ENCODE measurements at places on chromosomes 12 and 14.

DNA sequence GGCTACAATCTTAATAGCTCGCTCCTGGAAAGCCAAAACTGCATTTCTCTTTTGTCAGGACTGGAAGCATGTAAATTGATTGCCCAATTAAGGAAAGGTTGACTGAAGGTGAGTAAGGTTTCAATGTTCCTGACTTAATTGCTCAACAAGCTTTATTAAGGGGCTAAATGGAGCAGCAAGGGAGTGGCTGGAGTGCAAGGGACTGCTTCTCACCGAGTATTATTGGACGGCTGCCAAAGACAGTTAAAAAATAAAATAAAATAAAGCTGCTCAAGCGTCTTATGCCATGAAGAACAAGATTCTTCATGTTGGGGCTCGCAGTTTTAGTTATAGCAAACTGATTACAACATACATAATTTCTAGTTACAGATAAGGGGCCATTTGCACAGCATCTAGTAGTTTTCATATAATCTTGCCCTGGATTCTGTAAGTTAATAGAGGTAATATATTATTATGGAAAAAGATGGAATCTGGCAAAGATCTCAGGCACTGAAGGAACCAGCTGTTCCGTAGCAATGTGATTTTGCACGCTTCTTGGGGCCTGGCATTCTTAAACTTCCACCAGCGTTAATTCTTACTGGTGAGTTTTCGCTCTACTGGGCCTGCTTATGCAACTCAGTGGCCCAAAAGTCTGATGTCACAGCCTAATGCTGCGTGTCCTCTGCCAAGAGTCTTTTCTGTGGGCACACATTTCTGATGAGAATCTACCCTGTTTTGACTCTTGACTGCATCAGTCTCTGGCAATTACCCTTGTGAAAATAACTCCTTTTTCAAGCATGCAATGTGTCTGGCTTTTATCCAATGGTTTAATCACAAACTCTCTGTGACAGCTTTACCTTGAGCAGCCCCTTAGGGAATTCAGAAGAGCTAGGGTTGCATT is 108.5 kb downstream of the SLC38A1 start:
- DNase-seq, result no peak

DNA sequence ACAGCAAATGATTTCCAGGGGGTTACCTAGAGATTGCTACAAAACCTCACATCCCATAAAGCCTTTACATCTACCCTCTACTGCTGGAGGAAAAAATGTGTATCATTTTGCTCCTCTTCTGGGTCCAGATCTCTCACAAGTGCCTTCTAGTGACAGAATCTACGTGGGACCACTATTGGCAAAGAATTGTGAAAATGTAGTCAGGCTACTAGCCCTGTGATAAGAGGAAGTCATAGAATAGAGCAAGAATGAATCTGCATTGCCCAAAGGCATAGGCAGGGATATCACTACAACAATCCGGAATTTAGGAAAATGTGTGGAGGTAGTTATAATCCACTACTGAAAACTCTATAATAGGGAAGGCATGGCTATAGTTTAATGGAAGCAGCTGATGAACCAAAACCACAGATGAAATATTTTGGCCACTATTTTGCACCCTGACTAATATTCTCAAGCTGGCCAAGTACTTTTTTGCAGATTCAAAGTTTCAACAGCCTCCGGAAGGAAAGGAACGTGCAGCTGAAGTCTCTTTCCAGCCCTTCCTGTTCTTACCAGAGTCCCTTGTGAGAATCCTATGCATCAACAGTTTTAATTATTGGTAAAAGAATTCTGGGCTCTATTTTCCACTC is 176.8 kb downstream of the PHLDA1 start:
- no peak for DNase-seq

DNA sequence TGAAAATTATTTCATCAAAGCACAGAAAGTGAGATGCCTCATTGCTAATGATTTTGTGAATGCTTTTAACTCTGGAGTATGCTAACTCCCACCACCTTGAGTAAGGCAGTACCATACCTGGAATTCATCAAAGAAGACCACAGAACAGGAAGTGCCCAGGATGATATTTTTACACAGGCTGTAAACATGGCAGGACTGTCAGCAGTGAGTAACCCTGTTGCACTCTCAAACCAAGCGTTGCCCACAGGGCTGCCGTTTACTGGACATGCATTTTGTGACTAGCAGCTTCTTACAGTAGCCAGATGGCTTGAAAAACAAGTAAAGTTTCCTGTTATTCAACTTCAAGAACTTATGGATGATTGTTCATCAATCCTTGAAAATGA is 42.4 kb downstream of the RALGAPA1 start:
- no peak for DNase-seq

GRCh38 chr12:102437511-102437910 is 42.9 kb downstream of the IGF1 start:
- no peak for DNase-seq

DNA sequence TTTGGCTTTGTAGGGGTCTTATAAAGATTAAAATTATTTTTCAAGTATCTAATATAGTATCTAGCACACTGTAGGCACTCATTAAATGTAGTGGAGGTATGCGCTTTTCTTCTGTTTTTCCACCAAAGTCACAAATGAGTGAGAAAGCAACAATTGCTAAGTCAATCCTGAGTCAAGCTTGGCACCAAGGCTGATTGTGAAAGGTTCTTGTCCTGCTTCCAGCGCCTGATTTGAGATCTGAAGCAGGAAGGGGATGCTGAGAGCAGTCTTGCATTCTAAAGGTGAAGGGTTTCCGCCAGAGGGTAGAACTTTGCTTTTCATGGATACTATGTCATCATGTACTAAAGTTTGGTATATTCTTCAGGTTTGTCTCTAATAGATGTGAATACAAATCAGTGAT is 64.9 kb upstream of the DAAM1 start:
- no peak for DNase-seq

Data from stimulated activated CD8-positive, alpha-beta memory T cell treated with anti-CD3 and anti-CD28 coated beads, Interleukin-7, amount 100 ng/mL, for 4 hours (primary cell).